H1 (cell line): ENCODE measurements at places on chromosomes 4 and X.

DNA sequence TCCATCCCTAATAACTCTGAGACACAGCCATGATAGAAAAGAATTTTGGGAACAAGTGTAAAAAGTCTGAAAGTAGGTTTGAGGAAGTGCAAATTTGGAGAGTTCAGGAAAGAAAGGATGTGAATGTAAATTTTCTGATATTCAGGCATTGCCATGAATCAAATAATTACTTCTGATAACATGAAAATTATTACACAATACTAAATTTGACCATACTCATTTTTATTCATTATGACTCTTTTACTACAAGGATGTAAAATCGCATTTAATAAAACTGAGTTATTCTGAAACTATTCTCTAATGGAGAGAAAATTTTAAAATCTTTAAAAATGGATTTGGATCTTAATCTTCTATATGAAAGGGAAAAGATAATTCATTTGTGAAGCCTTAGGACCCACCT lies 33.8 kb upstream of the NPY2R start:
- no peak for DNase-seq

- DNase-seq, result no peak
Observed at GRCh38 chrX:124455966-124456365, 109.6 kb downstream of the SH2D1A start.

DNA sequence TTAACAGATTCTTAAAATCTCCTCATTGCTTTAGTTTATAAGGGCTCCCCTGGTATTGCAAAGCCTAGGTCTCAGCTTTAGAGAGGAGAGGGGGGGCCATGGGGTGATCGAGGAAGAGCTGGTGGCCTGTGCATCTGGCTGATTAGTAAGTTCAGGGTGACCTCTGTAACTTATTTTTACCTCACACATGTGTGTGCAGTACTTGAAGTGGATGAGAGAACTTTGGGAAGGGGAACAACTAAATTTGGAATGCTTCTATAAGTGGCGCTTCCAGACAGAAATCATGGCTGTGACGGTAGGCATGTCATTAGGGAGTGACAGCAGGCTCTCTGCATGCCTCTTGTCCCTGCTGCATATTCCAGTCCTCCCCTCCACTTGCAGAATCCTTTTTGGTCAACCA lies 41.9 kb downstream of the FRAS1 start:
- DNase-seq, result no peak

- no peak for DNase-seq
Observed at GRCh38 chr4:184699941-184700340, 34.0 kb downstream of the CENPU start.

DNA sequence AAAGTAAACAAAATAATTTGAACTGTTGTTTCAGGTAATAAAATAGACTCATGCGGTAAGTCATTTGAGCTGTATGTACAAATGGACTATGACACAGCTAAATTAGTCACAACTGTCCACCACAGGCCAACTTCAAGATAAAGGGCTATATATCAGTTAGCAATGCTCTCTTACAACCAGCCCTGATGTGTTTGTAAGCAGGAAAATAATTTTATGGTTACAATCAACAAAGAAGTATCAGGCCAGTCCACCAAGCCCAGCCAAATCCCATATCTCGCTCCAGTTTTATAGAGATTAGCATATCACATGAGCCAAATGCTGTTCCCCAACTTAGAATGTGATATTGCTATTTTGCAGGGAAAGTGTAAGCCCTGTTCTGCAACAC lies 511 bp upstream of the DUSP21 start:
- no peak for DNase-seq

GRCh38 chrX:51406688-51407519 lies 74.3 kb downstream of the NUDT10 start:
- DNase-seq, result no peak

DNA sequence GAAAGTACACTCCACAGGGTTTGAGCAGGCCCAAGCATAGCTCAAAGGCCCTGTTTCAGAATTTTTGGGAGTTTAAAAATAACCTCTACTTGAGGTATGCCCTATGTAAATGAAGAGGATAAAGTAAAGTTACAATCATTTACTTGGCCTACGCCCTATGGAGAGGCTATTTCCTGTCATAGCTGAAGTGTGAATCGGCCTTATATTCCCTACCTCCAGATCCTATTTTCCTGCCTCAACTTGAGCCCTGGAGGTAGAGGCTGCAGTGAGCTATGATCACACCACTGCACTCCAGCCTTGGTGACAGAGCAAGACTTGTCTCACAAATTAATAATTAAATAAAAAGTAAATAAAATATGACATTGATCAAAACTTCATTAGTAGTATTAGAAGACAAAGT lies 11.5 kb upstream of the TXLNG start:
- no peak for DNase-seq

DNA sequence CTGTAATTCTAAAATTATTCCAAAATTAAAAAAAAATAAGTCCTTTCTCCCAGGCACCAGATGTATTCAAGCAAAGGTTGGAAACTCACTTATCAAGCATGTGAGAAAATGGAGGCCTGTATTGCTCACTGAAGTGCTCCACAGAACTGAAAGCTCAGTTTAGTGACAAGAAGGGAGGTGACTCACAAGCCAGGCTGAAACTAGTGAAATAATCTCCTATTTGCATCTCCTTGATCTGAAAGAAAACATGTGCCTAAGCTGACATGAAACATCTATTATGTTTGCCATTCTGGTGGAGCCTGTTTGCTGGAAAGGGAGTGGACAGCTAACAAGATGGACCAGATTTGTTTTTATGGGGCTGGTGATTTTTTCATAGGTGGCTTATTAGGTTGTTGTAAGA lies 54.0 kb upstream of the AMELX start:
- no peak for DNase-seq

DNA sequence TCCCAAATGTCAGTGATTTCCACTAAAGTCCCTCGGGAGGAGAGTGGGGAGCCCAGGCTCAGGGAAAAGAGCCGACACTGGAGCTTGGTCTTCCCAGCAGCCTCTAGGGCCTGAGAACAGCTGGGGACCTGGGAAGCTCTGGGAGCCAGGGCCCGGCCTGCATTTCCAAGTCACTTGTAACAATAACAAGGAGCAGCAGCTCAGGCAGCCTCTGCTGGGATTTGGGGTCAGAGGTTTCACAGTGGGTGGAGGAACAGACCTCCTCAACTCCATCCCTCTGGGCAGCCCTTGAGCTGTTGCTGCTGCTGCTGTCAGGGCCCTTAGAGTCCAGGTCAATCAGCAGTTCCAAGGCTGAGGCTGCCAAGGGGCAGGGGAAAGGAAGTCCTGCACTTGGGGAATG lies 11.1 kb downstream of the STARD8 start:
- DNase-seq, result no peak

DNA sequence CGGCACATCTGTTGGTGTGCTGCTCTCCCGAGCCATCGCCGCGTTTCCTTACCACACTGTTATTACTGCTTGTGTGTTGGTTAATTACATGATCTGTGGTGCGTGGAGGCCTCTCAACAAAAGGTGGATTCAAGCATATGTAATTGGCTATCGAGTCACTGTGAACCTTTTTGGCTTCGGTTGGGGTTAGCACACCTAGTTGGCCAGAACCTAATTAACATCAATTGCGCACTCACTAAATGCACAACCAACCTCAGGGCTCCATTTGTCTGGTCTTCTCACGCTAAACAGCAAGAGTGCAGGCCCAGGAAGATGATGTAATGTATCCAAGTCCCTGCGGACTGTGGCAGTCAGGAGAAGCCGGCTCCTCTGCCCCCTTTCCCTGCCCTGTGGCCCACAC lies 17.4 kb downstream of the ENPP6 start:
- DNase-seq, result no peak

GRCh38 chrX:130108647-130109428 lies 1.5 kb downstream of the ELF4 start:
- DNase-seq, result no peak

DNA sequence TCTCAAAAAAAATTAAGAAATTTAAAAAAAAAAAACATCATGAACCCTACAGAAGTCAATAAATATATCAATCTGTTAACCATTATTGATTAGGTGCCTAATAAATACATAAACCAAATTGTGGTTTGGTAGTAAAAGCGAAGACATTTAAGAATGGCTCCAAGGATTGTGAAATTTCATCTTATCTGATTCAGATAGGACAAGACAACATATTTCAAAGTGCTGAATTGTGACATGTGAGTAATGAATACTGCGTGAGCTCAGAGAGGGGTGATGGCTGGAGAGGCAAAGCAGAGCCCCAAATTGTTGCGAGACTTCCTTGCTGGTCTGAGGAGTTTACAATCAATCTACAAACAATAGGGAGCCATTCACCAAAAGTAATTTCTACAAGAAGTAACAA lies 8.2 kb downstream of the AMBN start:
- no peak for DNase-seq

DNA sequence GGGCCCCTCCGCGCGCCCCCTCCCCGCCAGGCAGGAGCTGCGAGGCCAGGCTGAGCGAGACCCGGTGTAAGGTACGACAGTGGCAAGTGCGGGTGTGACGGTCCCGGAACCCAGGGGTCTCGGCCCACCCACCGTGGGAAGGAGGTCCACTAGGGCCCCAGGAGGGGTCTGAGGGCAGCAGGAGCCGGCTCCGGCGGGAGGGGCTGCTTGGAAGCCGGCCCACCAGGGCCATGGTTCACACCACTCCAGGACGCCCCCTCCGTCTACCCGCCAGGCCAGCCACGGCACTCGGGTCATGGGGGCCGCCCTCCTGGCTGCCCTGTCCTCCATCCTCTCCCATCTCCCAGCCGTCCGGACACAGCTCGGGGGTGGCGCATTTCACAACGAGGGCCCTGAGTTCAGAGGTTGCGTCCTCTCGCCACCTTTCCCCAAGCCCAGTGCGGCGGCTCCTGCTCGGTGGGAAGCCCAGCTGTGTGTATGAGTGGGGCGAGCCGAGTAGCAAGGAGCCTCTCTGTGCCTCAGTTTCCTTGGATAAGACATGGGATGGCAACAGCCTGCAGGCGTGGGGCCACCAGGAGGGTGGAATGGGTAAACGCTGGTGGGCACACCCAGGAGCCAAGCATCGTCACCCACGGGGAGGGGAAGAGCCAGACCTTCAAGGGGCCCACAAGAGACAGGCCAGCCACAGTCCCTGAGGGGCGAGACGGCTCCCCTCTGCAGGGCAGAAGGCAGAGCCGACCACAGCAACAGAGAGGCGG lies 81.3 kb downstream of the FAM53A start:
- no peak for DNase-seq

DNA sequence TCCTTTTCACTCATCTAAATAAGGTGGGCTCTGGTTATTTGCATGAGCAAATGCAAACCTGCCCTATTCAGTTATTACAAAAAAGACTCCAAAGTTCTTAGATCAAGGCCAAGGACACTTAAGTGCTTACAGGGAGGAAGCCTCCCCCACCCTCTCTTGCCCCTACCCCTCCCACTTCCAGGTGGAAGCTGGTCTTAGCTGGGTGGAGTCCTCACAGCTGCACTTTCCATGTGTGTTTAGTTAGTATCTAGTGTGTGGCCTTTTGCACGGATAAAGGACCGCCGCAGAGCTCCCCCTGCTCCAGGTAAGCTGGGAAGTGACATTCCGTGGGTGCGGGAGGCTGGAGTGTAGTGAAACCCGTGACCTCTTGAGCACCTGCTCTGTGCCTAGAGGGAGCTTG lies at the start of gene TRIM75:
Gene TRIM75, plus strand, starts transcription at position 222 of the 400 bp plus-strand sequence. CDS start 5,282 bp downstream, outside the sequence.
- DNase-seq, result no peak

DNA sequence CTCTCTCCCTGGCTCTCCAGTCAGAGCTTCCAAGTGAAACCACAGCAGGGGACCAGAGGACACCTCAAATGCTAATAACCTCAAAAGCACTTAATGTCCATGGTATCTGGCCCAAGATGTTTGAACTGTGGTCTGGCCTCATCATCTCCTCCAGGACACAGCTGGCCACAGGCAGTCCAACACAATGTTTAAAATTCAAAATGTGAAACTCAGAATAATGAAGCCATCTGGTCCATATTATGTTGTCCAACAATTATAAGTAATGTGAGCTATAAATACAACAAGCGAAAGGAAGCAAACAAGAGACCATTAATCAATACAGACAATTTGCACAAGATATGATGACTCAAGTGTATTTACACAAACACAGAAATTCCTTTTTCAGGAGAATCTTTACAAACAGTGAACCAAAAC lies 90.7 kb upstream of the S100G start:
- DNase-seq, result no peak

GRCh38 chrX:119042996-119043395 lies 29.8 kb upstream of the CT47C1 start:
- DNase-seq, result no peak

GRCh38 chr4:32778025-32778424 lies 2057.9 kb downstream of the PCDH7 start:
- no peak for DNase-seq

- DNase-seq, result no peak
Observed at GRCh38 chr4:168864821-168865541, 145.1 kb downstream of the CBR4 start.

GRCh38 chr4:156390599-156391324 lies 437.1 kb upstream of the CTSO start:
- no peak for DNase-seq

GRCh38 chr4:55989766-55990165 lies 41.0 kb downstream of the CEP135 start:
- DNase-seq, result no peak

DNA sequence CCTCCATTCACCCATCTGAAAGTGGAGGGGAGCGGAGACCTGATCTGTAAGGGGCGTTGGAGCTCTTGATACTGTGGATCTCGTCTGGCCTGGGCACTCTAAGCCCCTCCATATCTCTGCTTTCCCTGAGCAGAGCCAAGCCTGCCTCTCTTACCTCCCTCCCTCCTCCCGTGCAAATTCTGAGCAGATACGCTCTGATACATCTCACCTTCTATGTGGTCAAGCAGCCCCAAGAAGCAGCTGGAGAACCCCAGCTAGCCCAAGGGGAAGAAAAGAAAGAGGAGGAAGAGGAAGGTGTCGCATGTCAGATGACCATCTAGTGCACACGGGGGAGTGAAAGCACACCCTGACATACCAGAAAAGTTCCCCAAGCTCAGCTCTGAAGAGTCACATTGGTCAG lies 1.9 kb upstream of the DGAT2L6 start:
- DNase-seq, result no peak

DNA sequence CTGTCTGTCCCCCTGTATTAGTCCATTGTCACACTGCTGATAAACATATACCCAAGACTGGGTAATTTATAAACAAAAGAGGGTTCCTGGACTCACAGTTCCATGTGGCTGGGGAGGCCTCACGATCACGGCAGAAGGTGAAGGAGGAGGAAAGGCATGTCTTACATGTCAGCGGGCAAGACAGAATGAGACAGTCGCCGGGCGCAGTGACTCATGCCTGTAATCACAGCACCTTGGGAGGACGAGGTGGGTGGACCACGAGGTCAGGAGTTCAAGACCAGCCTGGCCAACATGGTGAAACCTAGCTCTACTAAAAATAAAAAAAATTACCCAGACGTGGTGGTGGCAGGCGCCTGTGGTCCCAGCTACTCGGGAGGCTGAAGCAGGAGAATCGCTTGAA lies 24.7 kb downstream of the IL3RA start:
- DNase-seq, result no peak

- DNase-seq, result no peak
Observed at GRCh38 chrX:137044893-137045292, 11.1 kb upstream of the GPR101 start.

DNA sequence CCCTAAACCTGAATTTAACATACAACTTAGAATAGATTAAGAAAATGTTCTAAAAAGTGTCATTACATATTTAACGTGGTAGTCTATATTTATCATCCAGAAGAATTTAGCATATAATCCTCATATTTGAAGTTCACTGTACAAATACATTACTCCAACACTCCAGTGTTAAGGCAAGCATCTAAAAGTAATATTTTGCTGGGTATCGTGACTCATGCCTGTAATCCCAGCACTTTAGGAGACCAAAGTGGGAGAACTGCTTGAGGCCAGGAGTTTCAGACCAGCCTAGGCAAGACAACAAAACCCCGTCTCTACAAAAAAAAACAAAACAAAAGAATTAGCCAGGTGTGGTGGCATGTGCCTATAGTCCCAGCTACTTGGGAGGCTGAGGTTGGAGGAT lies 24.8 kb downstream of the LRBA start:
- no peak for DNase-seq

- no peak for DNase-seq
Observed at GRCh38 chr4:89158884-89159503, 47.7 kb downstream of the TIGD2 start.
